ENCODE measurements at places on chromosomes 7 and 10.

GRCh38 chr10:75525067-75525466 lies 93.6 kb downstream of the LRMDA start:
- no peak for DNase-seq

DNA sequence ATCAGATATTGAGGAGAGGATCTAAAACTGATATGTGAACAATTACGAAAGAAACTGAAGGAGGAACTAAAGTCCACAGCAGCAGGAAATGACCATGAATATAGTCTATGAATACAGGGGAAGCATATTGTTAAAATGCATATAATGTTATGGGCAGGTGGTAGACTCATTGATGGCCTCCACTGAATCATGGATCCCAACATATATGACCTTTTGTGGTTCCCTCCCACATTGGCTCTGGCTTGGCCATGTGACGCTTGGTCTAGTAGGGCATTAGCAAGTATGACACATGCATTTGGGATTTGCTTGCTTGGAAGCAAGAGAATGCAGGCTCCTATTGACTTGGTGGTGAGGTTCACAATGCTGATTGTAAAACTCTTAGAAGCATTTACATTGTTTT lies 55.2 kb upstream of the RAB18 start:
- peak; percentile 45 for DNase-seq

- DNase-seq: no peak
Observed at GRCh38 chr10:12685261-12686058, 316.1 kb downstream of the CCDC3 start.

DNA sequence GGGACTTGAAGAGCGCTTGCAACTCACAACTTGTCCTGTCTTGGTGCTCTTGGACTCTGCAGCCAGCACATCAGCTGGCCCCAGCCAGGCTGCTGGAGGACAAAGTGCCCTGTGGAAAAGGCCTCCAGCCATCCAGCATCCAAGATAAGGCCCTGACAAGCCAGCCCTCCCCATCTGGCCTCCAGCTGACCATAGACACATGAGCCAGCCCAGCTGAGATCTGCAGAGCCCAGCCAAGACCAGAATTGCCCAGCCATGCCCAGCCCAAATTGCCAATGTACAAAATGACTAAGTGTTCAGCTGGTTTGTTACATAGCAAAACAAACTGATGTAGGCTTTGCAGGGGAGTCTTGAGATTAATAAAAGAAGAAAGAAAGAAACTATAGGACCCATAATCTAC lies 36.0 kb upstream of the FRMD4A start:
- DNase-seq: no peak

DNA sequence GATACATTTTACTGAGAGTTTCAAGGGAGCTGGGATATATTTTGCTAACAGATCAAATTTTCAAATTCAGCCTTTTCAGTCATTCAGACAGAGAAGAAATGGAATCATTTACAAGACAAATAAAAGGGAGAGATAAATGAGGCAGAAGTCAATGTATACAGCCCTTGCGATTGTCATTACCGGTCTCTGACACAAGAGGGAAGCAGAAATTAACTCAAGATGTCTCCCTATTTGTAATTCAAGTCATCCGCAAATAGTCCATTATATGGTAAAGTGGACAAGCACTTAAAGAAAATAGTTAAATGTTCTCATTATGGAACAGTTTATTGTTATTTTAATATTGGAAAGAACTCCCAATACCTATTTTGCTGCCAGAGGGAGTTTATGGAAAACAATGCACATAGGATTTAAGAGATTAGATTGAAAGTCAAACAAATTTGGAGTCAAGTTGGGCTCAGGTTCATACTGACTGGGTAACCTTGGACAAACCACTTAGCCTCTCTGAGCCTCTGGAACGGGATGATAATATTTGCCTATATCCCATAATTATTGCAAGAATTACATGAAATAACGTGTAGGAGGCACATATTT lies 89.3 kb upstream of the PRKCQ start:
- peak; percentile 44 for DNase-seq

DNA sequence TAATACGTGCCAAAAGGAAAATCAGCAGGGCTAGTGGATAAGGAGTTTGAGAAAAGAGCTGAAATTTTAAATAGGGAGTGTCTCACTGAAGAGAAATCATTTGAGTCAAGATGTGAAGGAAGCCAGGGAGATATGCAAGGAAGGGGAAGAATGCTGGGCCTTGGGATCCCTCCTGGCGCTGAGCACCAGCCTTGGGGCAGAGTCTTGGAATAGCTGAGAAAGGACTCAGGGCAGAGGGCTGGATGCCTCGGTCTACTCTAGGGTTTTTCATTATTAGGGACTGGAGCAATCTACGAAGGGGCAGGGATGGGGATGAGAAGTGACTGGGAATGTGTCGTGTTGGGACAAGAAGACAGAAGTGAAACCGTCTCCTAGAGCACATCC lies 484 bp downstream of the ZWINT start:
- no peak for DNase-seq

GRCh38 chr7:146176860-146177259 lies 60.3 kb downstream of the CNTNAP2 start:
- DNase-seq: no peak

GRCh38 chr7:3092468-3092867 lies 48.8 kb upstream of the CARD11 start:
- peak; percentile 57 for DNase-seq

DNA sequence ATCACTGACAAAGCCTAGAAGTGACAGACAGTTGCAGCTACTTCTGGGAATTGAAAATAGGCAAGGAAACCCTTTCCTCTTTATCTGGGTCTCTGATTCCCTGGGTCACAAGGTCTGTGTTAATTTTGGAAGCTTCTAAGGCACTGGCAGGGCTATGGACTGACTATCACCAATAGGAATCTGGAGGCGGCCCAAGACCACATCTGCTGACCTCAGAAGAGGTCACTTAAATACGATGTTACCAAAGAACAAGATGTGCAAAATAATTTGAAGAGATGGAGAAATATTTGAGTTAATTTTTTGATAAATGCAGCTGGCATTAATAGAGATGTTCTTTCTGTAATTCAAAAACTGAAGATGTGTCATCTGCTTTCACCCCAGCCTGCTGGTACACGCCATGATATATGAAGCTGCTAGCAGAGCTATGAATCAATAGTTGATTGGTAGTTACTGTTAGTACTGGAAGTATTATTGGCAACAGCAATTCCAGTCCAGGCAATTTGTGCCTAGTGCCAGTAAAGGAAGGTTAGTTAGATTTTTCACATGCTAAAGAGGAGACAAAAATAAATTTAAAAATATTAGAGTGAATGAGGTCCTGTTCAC lies 5.5 kb upstream of the STEAP4 start:
- no peak for DNase-seq

GRCh38 chr7:22393913-22394729 lies 37.2 kb upstream of the RAPGEF5 start:
- no peak for DNase-seq

GRCh38 chr7:138662076-138662990 lies 38.8 kb downstream of the SVOPL start:
- DNase-seq: no peak

- no peak for DNase-seq
Observed at GRCh38 chr10:79350407-79351154, 3.3 kb downstream of the PPIF start.

DNA sequence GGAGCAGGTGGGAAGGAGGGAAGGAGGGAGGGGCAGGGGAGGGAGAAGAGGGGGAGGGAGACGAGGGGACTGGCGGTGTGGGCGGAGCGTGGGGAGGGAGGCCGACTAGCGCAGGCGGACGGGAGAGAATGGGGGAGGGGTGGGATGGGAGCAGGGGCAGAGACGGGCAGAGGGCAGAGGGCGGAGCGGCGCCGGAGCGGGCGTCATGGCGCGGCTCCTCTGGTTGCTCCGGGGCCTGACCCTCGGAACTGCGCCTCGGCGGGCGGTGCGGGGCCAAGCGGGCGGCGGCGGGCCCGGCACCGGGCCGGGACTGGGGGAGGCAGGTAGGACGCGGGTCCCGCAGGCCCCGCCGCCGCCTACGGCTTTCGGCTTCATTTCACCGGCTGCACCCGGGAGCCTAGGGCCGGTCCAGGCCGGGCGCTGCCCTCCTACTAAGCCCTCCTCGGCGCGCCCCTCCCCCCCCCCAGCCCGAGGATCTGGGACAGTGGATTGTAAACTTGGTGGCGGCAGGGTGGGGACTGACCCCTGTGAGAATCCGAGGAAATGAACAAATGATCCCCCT lies at the start of gene MSRB2:
Gene MSRB2, plus strand, starts transcription at position 176 of the 562 bp plus-strand sequence. Its CDS starts 30 bp downstream, at position 206.
- peak; percentile 52 for DNase-seq

DNA sequence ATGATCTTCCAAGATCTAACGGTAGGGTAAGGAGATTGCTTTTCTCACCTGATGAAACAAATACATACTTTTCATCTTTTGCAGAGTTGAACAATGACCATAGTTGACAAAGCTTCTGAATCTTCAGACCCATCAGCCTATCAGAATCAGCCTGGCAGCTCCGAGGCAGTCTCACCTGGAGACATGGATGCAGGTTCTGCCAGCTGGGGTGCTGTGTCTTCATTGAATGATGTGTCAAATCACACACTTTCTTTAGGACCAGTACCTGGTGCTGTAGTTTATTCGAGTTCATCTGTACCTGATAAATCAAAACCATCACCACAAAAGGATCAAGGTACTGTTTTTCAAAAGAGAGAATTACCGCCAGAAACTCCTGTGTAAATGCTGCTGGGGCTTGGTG lies 79.9 kb downstream of the ANKRD61 start:
- no peak for DNase-seq

DNA sequence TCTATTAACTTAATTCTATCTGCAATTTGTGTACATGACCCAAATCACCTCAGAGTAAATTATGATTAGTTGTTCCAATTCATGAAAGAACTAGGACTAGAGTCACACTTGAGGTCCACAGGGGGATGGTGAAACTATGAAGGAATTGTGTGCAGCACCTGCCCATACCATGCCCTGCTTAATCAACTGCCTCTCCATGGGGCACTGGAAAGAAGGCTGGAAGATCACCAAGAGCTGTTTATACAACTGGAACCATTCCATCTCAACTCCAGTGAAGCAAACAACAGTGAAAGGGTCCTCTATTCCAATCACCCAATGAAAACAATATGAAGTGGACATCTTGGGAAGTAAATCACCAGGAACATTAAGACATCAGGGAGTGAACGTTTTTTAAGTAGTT lies 98.7 kb upstream of the SEMA3D start:
- no peak for DNase-seq

GRCh38 chr7:82007315-82007714 lies 237.5 kb upstream of the HGF start:
- DNase-seq: no peak

DNA sequence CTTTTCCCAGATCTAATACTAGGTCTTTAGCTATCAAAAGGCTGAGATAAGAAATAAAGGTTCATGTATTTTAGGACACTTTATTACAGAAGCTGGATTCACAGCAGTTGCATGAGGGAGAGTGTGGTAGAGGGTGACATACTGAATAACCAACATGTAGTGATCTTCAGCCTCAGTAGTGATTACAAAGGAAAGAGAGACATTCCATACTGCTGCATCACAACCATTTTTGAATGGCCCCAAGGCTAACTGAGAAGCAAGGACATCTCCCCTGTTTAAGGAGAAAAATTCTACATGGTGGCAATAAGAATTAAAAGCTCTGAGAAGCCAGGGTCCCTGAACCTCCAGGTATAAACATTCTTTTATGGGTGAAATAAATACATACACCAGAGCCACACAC lies 35.3 kb downstream of the COG5 start:
- no peak for DNase-seq
